ENCODE measurements at places on chromosomes 11 and 22. TPM values are rescaled to one million over a fixed set of nuclear protein-coding genes. Genes with fewer than 3 reads are reported as not detected.

SLC25A18 gene
- total RNA-seq: 2.1 TPM

SLC1A2 gene
- total RNA-seq: 1.2 TPM

- H3K36me3 ChIP-seq: peaks cover 6% of the 10 kb centered on the region
- H3K27me3 ChIP-seq: no peaks in the 10 kb centered on the region
- no peak for DNase-seq
- no peak overlapping the region for H3K4me3 ChIP-seq
- no peaks in the 10 kb centered on the region for H3K4me1 ChIP-seq
Measured at GRCh38 chr11:108527382-108527781, 29.2 kb upstream of the POGLUT3 start.

DNA sequence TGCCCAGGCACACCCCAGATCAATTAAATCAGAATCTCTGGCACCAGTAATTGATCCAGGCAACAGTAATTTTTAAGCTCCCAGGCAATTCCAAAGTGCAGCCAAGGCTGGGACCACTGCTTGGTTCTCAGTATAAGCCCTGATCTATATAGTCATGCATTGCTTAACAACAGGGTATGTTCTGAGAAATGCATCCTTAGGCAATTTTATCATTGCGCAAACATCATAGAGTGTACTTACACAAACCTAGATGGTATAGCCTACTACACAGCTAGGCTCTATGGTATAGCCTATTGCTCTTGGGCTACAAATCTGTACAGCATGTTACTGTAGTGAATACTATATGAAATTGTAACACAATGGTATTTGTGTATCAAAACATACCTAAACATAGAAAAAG lies 651 bp upstream of the C11orf42 start:
- no peak overlapping the region for H3K4me3 ChIP-seq
- H3K27me3 ChIP-seq: no peaks in the 10 kb centered on the region
- peaks cover 4% of the 10 kb centered on the region for H3K36me3 ChIP-seq
- H3K4me1 ChIP-seq: peaks cover 9% of the 10 kb centered on the region
- no peak for DNase-seq

All from WTC11 (cell line).